NCI-H526 (cell line): ENCODE measurements at places on chromosomes 16 and 17.

DNA sequence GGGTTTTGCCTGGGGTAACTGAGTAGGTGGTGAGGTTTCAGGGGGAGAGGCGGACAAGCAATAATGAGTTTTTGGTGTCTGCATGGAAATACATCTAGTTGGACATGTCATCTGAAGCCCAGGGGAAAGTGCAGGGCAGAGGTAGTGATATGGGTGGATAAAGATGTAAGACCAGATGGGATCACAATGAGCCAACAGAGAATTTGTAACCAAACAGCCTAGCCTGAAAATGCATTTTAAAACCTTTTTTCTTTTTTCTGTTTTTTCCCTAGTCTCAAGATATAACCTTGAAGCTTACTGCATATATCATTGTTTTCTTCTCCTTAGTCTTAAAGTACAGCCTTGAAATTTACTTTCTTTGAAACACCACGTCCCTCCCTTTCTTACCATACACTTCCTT is 3.7 kb upstream of the ZNF19 start:
- DNase-seq = no peak

GRCh38 chr16:51402785-51403184 is 251.7 kb upstream of the SALL1 start:
- DNase-seq = no peak

DNA sequence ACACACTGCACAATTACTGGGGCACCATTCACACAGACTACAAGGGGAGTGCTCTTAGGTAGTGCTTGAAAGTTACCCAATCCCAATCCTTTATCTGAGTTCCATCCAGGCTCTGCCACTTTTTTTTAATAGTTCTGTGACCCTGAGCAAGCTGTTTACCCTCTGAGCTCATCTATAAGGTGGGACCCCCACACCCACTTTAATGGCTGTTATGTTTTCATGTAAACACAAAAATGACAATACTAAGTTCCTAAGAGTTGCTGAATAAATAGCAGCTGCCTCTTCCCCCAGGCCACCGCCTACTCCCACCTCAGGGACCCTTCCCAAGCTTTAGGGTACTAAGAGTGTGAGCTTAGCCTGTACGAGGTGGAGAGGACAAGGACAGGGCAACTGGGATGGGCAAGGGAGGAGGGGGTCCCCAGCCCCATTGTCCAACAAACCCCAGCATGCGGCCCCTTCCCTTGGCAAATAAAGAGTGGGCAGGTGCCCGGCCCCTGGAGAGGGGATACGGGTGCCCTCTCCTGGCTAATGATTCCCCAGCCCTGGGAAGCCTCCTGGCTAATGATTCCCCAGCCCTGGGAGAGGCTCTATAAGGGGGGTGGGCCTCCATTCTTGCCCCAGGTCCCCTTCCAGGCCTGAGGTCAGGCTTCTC is 14.6 kb downstream of the SLC13A2 start:
- no peak for DNase-seq

DNA sequence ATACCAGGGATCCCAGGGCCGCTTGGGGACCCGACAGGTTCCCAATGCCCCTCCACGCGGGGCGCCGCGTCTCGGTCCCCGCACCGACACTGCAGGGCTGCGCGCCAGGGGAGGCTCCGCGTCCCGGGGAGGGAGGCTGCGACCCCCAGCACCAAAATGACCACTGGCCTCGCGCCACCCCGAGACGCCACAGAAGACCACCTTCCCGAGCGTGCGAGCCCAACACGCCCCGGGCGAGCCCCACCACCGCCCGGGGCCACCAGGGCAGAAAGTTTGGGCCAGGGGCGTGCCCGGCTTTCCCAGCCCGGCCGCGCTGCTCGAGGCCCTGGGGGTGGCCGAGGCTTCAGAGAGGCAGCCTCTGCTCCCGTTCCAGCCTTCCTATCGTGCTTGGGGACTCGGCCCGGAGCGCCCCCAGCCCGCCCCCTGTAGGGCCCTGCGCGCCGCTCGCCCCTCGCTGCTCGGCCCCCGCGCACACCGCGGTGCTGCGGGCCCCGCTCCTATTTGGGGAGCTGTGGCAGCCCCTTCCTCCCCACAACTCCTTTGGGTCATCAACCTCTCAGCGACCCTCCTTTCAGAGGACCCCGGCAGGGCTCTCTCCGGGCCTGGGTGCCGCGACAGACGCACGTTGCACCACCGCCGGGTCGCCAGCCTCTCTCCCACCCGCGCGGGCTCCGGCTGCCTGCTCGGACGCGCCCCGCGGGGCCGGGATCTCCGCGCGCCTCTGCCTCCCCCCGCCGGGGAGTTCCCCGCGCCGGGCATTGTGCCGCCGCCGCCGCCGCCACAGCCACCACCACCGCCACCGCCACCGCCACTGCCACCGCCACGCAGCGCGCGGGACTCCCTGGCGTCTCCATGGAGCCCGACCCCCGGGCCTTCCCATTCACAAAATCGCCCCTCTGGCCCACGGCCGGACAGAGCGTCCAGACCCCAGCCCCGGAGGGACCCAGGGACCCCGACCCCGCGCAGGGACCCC is 892 bp downstream of the RBFOX3 start:
- no peak for DNase-seq

DNA sequence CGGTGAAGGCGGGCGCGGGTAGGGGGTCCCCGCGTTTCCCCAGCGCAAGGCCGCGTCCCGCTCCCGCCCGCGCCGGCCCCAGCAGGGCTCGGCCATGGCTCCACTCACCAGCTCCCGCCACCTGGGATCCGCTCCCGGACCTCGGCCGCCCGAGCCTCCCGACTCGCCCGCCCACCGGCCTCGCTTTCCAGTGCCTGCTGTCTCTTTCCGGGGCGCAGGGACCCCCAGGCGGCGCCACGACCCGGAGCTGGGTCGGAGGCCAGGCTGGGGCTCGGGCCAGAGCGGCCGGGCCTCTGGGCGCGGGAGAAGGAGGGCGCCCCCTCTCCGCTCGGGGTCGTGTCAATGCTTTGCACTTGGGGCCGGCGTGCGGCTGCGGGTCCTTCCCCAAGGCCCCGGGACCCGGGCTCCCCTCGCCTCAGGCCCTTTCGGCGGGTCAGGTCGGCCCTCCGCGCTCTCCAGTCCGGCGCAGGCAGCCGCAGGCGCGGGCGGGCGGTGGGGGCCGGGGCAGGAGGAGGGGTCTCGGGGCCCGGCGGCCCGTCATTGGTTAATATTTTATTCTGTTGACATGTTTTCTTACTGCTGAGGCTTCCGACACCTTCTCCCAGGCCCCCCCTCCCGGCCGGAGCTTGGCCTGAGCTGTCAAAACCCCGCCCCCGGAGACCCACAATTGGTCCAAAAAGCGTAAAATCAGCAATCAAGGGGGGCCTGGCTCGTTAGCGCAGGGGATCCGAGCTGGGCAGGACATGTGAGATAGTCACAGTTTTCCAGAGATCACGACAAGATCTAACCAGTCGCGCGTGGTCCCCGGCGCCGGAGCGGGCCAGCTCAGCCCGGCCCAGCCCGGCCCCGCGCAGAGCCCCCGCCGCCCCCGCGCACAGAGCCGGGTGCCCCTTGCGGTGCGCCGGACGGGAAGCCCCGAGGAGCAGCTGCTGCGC is at the start of gene TBX2:
Gene TBX2, plus strand, starts transcription at position 713 of the 935 bp plus-strand sequence. CDS start 334 bp downstream, outside the sequence.
- DNase-seq = no peak

DNA sequence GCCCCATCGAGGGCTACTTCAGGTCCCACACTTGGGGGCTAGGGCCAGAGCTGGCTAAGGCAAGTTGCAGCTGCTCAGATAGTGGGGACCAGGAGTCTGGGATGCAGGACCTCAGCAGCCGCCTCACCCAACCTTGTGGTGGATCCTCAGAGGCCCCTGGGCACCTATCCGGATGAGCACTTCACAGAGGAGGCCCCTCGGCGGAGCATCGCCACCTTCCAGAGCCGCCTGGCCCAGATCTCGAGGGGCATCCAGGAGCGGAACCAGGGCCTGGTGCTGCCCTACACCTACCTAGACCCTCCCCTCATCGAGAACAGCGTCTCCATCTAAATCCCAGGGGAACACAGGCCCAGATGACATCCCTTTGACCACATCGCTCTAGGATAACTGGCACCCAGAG is 9.4 kb downstream of the ALOX15B start:
- DNase-seq = no peak

GRCh38 chr17:39863918-39864746 is at the start of gene IKZF3:
Gene IKZF3 (minus strand): TSS chr17:39864312. CDS start chr17:39864126, 186 bp downstream.
- no peak for DNase-seq
